ENCODE measurements at places on chromosomes 5 and 9. TPM values are rescaled to one million over a fixed set of nuclear protein-coding genes. Genes with fewer than 3 reads are reported as not detected.

Gene GARIN3
- total RNA-seq = not detected

Gene CDC25C
- 11.1 TPM for total RNA-seq

Gene BAAT
- total RNA-seq = 0.13 TPM

Gene DDX4
- not detected for total RNA-seq

Gene FLT4
- 1.9 TPM for total RNA-seq

Gene IFNB1
- not detected for total RNA-seq

Gene SPATA31A3
- total RNA-seq = not detected

Gene NTNG2
- 1.3 TPM for total RNA-seq

Gene SOX30
- total RNA-seq = not detected

Gene ANKRD55
- 0.40 TPM for total RNA-seq

Gene ALDH1A1
- 0.13 TPM for total RNA-seq

Gene RPS14
- 4,461 TPM for total RNA-seq

Gene SHISAL2B
- total RNA-seq = not detected

Gene CDKN2A
- 8.3 TPM for total RNA-seq

Gene TAF1L
- not detected for total RNA-seq

Gene SH3PXD2B
- 30.8 TPM for total RNA-seq

Gene DBH
- total RNA-seq = not detected

Gene ADAMTSL2
- 2.4 TPM for total RNA-seq

Gene FBP2
- not detected for total RNA-seq

Gene UNC5A
- 0.32 TPM for total RNA-seq

Gene CENPP
- 0.72 TPM for total RNA-seq

Gene SPINK7
- total RNA-seq = not detected

Gene ARHGEF28
- total RNA-seq = 9.1 TPM

Gene PIP5K1B
- not detected for total RNA-seq

Gene TMEM174
- not detected for total RNA-seq

Gene PDE6A
- 0.13 TPM for total RNA-seq

Gene NSD1
- total RNA-seq = 24.0 TPM

Gene IL3
- not detected for total RNA-seq

Gene GMCL2
- not detected for total RNA-seq

Gene FOXD4L4
- 0.08 TPM for total RNA-seq

Gene XRCC4
- 9.4 TPM for total RNA-seq

Gene OMD
- not detected for total RNA-seq

Gene SPATA31C1
- not detected for total RNA-seq

Gene ABLIM3
- total RNA-seq = 91.3 TPM

Gene TMOD1
- 1.5 TPM for total RNA-seq

Gene SHB
- 16.5 TPM for total RNA-seq

Gene GALNT12
- total RNA-seq = 3.8 TPM

Gene PCDHGB3
- 6.1 TPM for total RNA-seq

Gene MTMR12
- total RNA-seq = 14.1 TPM

Gene MCTP1
- total RNA-seq = 4.1 TPM

Gene TSC1
- total RNA-seq = 20.8 TPM

Gene PCDH1
- total RNA-seq = 7.4 TPM

Gene PCDHGA3
- total RNA-seq = 0.65 TPM

Gene PAEP
- total RNA-seq = not detected

Gene TSSK1B
- total RNA-seq = 0.26 TPM

Gene CCDC171
- 1.0 TPM for total RNA-seq

Gene GFI1B
- total RNA-seq = not detected

Gene LHX3
- total RNA-seq = not detected

Gene CTXN3
- not detected for total RNA-seq

Gene SPATA31D1
- not detected for total RNA-seq

Gene GABRA1
- not detected for total RNA-seq

Gene PFN3
- not detected for total RNA-seq

Gene TRAF1
- total RNA-seq = 0.64 TPM

Measured in epithelial cell of alveolus of lung (primary cell).